ENCODE measurements at places on chromosomes 12 and 14. TPM values are rescaled to one million over a fixed set of nuclear protein-coding genes. Genes with fewer than 3 reads are reported as not detected.

The CLEC9A gene
- 2.5 TPM for polyA plus RNA-seq

The GARIN6 gene
- polyA plus RNA-seq, result not detected

The RPL10L gene
- 0.70 TPM for polyA plus RNA-seq

The VWF gene
- 13.8 TPM for polyA plus RNA-seq

The TCL1B gene
- polyA plus RNA-seq, result 0.03 TPM

The TSHR gene
- 0.16 TPM for polyA plus RNA-seq

The BEST3 gene
- 0.24 TPM for polyA plus RNA-seq

The FAM186B gene
- 0.91 TPM for polyA plus RNA-seq

The GNG2 gene
- 50.6 TPM for polyA plus RNA-seq

The LRP1-AS gene
- 1.7 TPM for polyA plus RNA-seq

The HOXC12 gene
- polyA plus RNA-seq, result not detected

The TOMM20L gene
- polyA plus RNA-seq, result 0.24 TPM

The ANO4 gene
- 3.4 TPM for polyA plus RNA-seq

The KRT6C gene
- not detected for polyA plus RNA-seq

The CTSG gene
- 0.18 TPM for polyA plus RNA-seq

The GPR65 gene
- polyA plus RNA-seq, result 1.2 TPM

The CDKL1 gene
- 4.6 TPM for polyA plus RNA-seq

The TAS2R20 gene
- 2.5 TPM for polyA plus RNA-seq

The MYF6 gene
- 0.21 TPM for polyA plus RNA-seq

The PPP4R4 gene
- 0.16 TPM for polyA plus RNA-seq

The POTEG gene
- polyA plus RNA-seq, result not detected

The CMKLR1 gene
- 3.4 TPM for polyA plus RNA-seq

The AHNAK2 gene
- 3.3 TPM for polyA plus RNA-seq

The ADAM21 gene
- 0.09 TPM for polyA plus RNA-seq
